CD4-positive, alpha-beta T cell treated with Interleukin-12 subunit alpha and Interleukin-12 subunit beta, for 1 hour (primary cell): ENCODE measurements at places on chromosomes 12 and 14.

GRCh38 chr14:23663127-23663526 lies 27.0 kb downstream of the DHRS2 start:
- peak; percentile 26 for DNase-seq

- DNase-seq = no peak
Observed at GRCh38 chr12:73731658-73732057, 806.0 kb upstream of the ATXN7L3B start.

DNA sequence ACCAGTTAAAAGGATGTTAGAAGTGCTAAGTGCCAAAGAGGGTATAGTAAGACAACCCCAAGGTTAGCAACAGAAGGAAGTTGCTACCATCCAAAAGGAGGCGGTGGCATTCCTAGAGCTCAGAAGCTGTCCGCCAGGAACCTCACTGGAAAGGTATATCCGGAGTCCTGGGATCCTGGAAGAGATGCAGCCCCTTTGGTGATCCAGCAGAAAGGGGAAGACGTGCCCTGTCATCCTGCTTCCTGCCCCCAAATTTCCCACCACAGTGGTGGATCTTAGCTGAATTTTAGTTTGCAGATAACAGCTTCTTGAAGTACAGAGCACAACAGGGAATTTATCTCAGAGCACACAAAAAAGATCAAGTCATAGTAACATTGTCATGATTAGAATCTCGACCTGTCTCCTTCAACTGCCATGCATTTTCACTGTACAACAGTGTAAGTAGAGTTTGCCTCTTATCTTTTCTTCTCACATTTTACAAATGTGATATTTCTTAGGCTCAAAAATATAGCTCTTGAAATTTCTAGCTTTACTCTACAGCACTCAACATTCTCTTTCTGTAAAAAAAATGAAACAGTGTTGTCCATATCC lies 526.3 kb downstream of the SOX5 start:
- DNase-seq = no peak

DNA sequence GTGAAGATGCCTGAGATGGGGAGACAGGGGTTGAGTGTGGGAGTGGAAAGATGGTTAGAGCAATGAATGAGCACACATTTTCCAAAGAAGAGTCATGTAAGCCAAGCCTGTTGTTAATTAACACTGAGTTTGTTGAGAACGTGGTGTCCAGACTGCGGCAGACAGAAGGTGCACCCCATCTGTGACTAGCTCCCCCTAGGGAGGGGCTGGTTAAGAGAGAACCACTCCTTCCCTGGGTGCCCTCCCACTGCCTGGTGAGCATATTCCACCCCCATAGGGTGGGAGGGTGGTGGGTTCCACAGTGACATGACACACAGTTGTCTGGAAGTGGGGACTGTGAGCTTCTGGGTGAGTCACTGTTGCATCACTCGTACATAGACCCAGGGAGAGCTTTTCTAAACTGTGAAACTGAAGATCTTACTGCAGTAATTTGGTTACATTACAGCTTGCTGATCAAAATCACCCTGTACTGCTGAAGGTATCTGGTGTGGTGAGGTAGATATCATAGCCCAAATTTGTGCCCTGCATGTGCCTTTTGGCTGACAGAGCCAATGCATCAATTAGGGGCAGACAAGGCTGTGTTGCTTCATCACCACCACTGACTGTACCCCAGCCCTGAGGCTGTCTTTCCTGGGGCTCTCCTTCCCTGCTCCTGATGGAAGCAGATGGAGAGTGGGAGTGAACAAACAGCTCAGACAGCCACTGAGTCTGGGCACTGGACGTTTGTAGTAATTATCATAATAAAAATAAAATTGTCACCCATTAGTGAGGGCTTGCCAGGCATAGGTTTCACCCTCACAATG lies 150.9 kb downstream of the EMP1 start:
- no peak for DNase-seq

DNA sequence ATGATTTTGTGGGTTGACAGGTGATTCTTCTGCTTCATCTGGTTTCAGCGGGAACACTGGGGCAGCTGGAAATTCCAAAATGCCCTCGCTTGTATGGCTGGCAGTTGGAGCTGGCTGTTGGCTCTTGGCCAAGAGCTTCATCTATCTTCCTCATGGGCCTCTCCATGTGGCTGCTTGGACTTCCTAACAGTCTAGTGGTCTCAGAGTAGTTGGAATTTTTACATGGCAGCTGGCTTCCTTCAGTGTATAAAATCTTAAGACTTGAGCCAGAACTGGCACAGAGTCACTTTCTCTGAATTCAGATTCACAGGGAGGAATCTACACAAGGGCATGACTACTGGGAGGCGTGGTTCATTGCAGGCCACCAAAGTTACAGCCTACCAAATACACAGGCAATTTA lies 204.9 kb upstream of the RMST start:
- no peak for DNase-seq

GRCh38 chr14:102918438-102918837 lies 4.0 kb upstream of the AMN start:
- no peak for DNase-seq

GRCh38 chr12:29416748-29417147 lies 35.8 kb upstream of the ERGIC2 start:
- DNase-seq = no peak

- no peak for DNase-seq
Observed at GRCh38 chr14:99173086-99173485, 98.9 kb downstream of the BCL11B start.

- no peak for DNase-seq
Observed at GRCh38 chr14:101408077-101408831, 153.0 kb upstream of the DIO3 start.

- DNase-seq = no peak
Observed at GRCh38 chr12:131102493-131102931, 148.8 kb downstream of the ADGRD1 start.

DNA sequence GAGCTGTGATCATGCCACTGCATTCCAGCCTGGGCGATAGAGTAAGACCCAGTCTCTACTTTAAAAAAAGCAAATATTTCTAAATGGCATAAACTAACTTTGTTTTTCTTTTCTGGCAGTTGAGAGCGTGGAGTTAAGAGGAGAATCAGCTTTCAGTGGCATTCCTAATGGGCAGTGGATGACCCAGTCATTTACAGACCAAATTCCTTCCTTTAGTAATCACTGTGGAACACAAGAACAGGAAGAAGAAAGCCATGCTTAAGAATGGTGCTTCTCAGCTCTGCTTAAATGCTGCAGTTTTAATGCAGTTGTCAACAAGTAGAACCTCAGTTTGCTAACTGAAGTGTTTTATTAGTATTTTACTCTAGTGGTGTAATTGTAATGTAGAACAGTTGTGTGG lies 21.2 kb downstream of the TDG start:
- no peak for DNase-seq

DNA sequence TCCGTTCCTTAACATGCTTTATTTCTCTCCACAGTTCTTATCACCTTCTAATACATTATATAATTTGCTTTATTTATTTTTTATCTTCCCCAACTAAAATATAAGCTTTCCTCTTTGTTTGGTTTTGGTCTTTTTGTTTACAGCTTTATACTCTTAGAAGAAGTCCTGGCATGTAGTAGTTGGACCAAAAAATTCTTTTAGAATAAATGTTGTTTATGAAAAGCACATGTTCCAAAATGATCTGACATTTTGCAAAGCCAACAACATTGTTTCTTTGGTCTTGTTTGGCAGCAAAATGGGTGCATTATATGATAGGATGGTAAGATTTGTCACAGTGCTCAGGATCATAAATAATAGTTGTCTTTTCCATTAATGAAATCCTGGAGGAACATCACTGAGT lies 312.5 kb downstream of the LRIG3 start:
- DNase-seq = no peak

DNA sequence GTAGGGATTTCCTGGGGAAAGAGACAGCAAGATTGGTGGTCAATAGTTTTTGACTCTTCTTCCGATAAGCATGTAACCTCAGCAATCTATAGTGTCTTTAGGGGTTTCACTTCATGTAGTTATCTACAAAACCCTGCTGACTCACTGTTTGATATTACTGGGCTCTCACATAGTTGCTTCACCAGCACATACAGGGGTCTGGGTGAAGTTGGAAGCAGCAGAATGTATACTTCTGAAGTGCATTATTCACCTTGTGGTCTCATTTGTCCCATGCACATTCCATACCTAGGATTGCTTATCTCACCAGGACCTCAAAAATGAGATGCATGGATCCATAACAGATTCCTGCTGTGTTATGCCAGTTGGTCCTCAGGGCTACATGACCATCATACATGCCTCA lies 280.0 kb downstream of the LRIG3 start:
- DNase-seq = no peak

DNA sequence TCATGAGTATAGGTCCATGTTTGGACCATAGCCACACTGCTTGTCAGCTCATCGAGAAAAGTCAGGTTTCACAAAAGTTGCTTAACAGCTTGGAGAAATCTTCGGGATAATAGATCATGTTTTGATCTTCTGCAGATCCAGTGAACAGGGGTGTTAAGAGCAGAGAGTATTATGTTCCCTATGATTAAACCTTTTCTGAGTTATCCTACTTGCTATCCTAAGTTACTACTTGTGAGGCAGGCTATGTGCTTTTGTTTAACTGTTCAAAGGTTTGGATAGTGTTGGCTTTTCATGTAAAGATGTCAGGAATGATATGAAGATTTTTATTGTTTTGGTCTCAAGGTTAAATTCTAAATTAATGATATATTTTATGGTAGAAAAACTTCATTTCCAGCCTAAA lies 11.1 kb downstream of the NAA30 start:
- no peak for DNase-seq

- DNase-seq = no peak
Observed at GRCh38 chr12:14400599-14400998, 35.1 kb downstream of the ATF7IP start.

GRCh38 chr14:61555056-61555838 lies 140.1 kb upstream of the HIF1A start:
- DNase-seq = no peak

GRCh38 chr12:19759227-19759626 lies 319.9 kb downstream of the AEBP2 start:
- no peak for DNase-seq
